ENCODE measurements at places on chromosomes 7 and 10.
A peak's percentile ranks its signal among the peaks of the same experiment; 100 is the strongest.

GRCh38 chr7:26151953-26152781 lies at the start of gene NFE2L3:
TSS of gene NFE2L3 (plus strand) at chr7:26152198. CDS start at chr7:26152499, 301 bp downstream.
- DNase-seq, result peak; percentile 63

DNA sequence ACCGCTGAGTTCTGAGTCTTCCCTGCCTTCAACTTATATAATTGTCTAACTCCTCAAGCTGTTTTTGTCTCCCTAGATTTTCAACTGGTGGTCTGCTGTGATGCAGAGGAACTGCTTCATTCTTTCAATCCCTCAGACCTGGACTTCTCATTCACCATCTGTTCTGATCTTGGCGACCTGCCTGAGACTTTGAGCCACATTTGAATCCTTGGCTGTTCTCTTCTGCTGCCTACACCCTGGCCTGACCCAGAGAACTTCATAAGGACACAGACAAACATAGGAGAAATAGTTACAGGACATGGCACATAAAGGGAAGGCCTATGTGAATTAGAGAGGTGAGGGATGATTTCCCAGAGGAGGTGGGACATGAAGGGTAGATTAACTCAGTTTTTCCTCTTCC lies 326.7 kb downstream of the PTEN start:
- no peak for DNase-seq

GRCh38 chr10:17814973-17815372 lies 5.8 kb downstream of the MRC1 start:
- no peak for DNase-seq

GRCh38 chr10:97888641-97889262 lies 39.1 kb downstream of the GOLGA7B start:
- DNase-seq, result no peak

DNA sequence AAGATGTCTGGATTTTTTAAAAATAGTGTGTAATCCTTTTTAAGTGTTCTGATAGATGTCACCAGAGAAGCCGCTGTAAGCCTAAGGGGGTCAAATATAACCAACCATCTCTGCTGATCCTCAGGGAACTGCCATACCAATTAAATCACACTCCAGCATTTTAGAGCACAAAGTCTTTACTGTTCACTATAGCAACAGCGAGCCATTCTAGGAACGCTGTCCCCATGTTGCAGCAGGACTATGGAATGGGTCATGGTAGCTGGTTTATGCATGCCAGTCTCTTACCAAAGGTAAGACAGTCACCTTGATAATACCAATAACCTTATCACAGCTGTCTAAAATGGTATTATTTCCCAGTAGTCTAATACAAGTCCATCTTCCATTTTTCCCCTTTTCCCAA lies 33.5 kb downstream of the TRIM24 start:
- no peak for DNase-seq

DNA sequence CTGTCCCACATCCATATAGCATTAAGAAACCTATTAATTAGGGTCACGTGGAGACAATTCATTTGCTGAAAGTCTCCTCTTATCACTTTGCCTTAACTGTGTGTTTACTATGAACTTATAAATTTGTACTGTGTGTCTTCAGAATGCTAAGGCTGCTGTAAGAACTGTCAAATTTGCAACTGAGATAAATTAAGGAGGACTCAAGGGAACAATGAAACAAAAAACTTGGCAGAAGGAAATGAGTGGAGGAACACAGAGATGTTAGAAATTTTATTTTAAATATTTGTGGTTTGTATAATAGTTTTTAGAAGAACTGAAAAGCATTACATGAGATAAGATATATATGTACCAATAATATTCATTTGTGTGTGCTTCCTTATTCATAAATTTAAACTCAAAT lies 1005.3 kb upstream of the SORCS1 start:
- no peak for DNase-seq

- DNase-seq, result no peak
These were observed 271.6 kb upstream of the SLC26A5 start for GRCh38 chr7:103717574-103717973.

GRCh38 chr10:44752451-44753441 lies 158.4 kb upstream of the TMEM72 start:
- no peak for DNase-seq

DNA sequence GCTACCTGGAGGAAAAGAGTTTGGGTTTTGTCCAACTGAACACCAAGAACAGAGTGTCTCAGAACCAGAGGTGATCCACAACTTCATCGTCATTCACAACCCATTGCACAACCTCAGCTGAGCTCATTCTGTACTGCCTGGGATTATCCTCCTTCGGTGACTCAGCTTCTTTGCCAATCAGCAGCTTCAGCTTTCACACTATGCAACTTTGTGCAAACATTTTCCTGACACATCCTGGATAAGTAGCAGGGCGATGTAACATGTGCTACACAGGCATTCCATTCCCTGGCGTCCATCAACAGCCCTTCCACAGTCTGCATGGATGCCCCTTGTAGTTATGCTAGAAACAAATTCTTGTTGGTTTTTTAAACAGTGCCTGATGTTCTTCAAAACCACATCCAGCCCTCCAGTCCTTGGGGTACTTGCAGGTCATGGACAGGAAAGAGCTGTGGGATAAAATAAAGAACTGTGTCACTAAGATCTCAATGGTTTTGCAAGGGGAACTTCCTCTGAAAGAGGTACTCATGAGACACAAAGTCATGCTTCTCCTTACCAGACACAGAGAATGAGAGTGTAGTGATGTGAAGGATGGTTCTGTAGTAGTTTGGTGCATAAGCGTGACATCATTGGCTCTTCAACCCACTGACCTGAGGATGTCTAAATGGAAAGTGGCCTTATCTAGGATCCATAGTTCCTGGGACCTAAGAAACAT lies 478.5 kb downstream of the KIF20B start:
- DNase-seq, result no peak

- DNase-seq, result no peak
These were observed 35.9 kb upstream of the TSPAN33 start for GRCh38 chr7:129108581-129108980.
